ENCODE measurements at places on chromosomes 4 and X.

DNA sequence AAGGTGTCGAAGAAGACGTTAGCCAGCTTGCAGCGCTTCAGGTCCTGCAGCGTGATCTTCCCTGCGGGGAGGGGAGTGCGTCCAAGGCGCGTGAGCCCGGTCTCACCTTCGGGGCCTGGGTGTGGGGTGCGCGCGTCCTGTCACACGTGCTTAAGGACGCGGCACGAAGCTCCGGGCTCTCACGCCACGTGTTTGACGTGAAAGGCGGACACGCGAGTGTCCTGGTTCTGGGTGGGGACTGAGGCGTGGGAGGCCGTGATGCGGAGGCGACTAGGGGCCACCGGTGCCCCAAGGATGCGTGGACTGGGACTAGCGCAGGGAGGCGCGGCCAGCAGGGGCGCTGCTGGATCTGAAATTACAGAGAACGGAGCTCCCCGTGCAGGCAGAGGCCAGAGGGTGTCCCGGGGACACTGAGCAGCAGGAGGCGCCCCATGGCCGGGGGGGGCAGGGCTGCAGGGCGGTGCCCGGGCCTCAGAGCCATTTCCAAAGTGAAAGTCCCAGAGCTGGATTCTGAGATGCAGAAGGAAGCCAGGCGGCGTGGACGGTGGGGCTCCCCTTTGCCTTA is 20.3 kb upstream of the GTPBP6 start:
- DNase-seq, result no peak

DNA sequence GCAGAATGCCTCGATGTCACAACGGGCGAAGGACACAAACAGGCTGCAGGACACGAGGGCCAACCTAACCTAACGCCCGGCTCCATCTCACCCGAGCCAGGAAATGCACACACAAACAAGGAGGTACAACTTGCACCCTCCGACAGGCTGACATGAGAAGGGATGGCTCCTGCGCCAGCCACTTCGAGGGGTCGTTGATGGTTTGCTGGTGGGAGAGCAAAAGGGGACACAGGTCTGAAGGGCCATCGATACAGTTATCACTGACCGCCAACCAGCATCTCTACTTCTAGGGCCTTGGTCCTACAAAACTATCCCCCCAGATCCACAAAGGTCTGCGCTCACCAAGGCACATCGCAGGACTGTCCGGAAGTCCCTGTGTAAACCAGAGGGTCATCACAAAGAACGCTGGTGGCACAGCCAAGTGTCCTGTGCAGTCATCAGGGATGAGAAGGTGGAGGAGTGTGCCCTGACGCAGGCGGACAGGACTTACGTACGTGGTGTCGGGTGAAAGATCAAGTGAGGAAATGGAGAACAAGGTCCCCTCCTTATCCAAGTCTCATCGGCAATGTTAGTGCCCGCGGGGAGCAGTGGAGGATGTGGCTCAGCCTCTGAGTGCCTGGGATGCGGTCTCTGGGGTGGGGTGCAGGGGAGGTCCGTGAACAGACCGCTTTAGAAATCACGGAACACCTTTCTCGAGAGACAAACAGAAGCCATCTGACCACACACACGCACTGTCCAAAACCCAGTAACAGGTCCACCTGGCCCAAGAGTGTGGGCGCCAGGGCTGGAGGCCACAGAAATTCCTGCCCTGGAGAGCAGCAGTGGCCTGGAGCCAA is 7.0 kb downstream of the MXD4 start:
- DNase-seq, result no peak

DNA sequence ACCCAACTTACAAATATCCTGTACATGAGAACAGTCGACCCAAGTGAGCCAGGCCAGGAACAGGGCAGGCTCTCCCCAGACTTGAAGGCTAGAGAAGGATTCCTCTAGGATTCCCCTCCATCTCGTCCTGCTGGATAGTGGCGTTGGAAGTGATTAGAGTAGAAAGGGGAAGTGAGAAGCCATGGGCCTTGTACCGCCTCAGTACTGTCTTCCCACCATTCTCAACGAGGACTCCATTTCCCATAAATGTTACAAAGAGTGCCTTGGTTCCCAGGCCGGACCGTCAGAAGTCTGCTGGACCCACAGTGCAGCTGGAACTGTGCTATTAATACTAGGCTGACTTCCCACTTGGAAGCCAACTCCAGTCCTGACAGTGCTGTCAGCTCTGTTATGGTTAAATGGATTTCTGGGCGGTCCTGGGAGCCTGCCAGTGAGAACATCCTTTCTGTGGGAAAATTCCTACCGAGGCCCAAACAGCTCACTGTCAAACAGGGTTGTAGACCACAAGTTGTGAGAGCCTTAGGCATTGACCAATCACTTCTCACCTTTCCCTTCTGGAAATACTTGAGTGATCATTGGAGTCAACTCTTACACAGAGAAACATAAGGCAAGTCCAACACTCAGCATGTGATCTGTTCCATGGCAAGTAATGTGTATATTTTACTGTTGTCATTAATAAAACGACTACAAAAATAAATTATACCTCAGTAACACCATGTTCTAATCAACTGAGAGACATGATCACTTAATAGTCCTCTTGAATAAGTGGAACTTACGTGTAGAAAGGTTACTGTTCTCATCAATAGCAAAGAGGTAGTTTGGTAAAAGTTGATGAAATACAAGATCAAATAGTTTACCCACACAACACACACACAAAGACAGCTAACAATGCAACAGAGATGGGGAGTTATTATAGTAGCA is 58.4 kb downstream of the AMELX start:
- no peak for DNase-seq

DNA sequence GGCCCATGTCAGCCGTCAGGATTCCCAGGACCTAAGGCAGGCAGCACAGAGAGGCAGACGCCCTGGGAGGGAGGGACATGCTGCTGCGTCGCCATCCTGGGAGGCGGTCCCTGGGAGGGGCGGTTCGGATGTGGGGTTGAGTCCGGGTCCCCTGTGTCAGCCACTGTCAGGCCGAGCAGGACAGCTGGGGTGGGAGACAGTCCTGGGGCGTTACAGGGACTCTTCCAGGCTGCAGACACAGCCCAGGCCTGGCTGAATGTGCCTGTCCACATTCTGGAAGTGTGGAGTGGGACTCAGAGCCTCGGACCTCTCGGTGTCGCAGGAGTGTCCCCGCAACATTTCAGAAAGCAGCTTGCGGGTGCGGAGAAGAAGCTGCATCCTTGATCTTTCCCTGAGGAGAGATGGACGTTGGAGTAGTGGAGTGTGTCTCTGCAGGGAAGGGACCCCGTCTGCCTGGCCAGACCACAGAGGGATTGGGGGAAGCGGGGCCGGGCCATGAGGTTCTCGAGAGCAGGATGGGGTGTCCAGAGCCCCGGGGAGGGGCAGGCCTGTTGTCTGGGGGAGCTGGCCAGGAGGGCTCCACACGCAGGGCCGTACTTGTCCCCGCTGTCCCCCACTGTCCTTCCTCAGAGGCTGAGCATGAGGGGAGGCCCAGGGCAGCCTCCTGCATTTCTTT is 6.1 kb downstream of the AKAP17A start:
- DNase-seq, result no peak

- DNase-seq, result no peak
Measured at GRCh38 chr4:34182306-34182705, 2062.0 kb downstream of the ARAP2 start.

DNA sequence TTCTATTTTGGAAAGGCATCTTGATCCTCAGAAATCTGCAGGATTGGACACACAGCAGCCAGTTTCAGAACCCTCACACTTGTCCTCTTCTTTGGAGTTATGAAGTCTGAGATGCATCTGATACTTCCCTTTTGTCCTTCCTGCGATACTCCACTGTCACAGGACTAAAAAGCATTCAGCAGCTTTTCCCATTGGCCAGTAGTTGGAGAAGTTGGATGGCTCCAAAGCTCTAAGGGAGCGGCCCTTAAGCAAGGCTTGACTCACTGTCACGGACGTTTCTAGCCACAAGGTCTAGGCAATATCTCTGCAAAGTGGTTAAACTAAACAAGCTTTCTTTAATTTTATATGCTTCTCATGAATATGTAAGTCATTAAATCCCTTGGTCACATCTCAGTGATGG is 417.0 kb downstream of the AFF2 start:
- no peak for DNase-seq

DNA sequence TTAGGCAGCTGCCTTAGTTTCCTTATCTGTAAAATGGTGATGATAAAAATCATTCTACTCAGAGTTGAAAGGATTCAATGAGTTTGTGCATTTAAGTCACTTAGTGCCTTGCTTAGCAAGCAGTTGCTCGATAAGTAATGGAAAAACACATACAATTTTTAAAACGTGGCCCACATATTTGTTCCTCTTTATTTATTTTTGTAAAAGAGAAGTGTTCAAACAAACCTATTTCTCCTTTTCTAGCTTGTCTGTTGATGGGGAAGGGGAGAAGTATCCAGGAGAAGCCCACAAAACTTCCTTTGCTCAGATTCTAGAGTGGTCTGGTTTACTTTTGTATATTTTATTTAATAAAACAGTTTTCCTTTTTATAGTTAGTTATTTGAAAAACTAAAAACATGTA is 3.3 kb upstream of the HPGDS start:
- no peak for DNase-seq

DNA sequence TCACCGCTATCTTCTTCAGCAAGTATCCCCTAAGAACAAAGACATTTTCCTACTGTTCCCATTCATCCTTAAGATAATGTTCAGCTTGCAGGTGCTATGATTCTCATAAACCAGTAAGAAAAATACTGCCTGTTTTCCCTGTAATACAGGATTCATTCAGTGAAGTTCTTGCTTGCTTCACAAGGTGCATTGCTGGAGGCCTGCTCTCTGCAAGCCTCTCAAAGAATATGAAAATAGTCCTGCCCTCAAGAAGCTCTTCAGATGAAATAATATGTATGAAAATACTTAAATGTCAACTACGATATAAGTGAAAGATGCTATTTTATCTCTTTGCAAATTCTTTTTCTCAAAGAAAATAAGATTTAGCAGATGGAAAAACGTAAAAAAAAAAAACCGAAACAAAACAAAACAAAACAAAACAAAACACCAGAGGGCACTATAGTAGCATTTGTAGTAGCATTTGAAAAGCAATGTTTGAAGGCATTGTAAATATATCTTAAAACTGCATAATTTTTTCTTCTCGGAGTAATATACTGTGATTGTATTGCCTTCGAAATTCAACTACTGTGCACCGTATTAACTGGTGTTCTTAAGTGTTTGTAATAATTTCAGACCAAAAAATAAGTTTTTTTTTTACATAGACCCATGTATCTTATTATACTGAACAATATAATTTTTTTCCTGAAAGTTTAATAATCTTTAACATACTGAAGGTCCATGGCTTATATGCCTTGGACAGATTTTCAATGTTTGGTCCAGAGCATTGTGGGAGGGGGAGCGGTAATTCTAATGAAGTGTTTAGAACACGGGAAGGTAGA is 26.0 kb downstream of the ADH4 start:
- no peak for DNase-seq

GRCh38 chrX:1084689-1085088 is 127.8 kb downstream of the CRLF2 start:
- no peak for DNase-seq

DNA sequence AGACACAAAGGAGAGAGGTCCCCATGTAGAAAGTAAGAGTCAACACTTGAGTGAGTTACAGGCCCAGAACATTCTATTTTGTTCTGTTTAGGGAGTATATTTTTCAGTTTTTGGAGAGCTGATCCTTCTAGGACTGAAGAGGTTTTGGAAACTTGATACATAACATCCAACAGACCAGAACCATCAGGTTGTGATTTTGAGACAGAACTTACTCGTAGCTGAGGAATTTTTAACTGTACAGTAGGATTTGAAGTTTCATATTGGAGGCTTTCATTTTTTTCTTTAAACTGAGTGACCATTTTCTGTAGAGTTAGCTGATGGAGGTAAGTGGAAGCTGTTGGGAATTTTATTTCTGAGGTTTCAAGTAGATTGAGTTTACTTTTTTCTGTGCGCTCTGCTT is 73.3 kb downstream of the NCAPG start:
- no peak for DNase-seq

DNA sequence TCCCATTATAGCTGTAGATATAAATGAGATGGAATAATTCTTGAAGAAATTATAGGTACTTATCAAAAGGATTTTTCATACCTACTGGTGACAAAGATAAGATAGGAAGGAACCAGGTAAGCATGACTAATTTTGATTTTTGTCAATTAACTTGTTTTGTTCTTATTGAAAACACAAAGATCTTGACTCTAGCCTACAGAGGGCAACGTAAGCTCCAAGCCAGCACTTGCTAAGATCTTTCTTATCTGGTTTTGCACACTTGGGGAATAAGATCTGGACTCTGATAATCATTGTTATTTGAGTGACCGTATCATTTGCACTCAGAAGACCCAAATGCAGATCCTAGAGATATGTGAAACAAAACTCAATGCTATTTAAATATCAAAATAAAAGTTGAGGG is 223.4 kb downstream of the VEGFC start:
- no peak for DNase-seq

GRCh38 chr4:36737691-36738090 is 456.3 kb downstream of the DTHD1 start:
- no peak for DNase-seq

- DNase-seq, result no peak
Measured at GRCh38 chr4:141921293-141921692, 284.9 kb downstream of the IL15 start.

GRCh38 chr4:109398928-109399327 is 34.7 kb upstream of the SEC24B start:
- no peak for DNase-seq
